ENCODE measurements at places on chromosomes 6 and 20. TPM values are rescaled to one million over a fixed set of nuclear protein-coding genes. Genes with fewer than 3 reads are reported as not detected.

AK9 gene
- total RNA-seq, result 2.1 TPM

FOXQ1 gene
- total RNA-seq, result not detected

NUS1 gene
- total RNA-seq, result 17.1 TPM

TRMT6 gene
- 9.7 TPM for total RNA-seq

CLPSL2 gene
- total RNA-seq, result not detected

Measured in cardiac atrium fibroblast (primary cell).